ENCODE measurements at places on chromosomes 7 and 10.

DNA sequence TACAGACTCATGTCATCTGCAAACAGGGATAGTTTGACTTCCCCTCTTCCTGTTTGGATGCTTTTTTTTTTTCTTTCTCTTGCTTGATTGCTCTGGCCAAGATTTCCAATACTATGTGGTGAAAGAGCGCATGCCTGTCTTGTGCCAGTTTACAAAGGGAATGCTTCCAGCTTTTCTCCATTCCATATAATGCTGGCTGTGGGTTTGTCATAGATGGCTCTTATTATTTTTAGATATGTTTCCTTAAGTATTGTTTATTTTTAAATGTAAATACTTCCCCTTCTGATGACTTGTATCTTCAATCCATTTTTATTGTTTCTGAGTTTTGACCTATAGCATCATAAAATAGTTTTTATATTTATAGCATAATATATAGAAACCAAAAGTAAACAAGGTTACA is 17.9 kb downstream of the FAM237B start:
- DNase-seq = no peak

GRCh38 chr10:16643502-16643901 is 121.8 kb upstream of the C1QL3 start:
- DNase-seq = no peak

GRCh38 chr7:1512781-1513656 is 8.8 kb upstream of the INTS1 start:
- DNase-seq = peak; percentile 96

- DNase-seq = no peak
Measured at GRCh38 chr7:64892116-64892515, 11.0 kb upstream of the ZNF273 start.

- DNase-seq = no peak
Measured at GRCh38 chr7:4768597-4769569, 6.5 kb upstream of the AP5Z1 start.
